NCI-H146 (cell line): ENCODE measurements at places on chromosomes 11 and 22.

GRCh38 chr11:11971906-11972547 is 36.4 kb downstream of the DKK3 start:
- peak; percentile 50 for DNase-seq

- no peak for DNase-seq
Measured at GRCh38 chr11:122004446-122004845, 111.6 kb downstream of the BLID start.

- DNase-seq: no peak
Measured at GRCh38 chr11:71131861-71132260, 120.5 kb downstream of the SHANK2 start.

DNA sequence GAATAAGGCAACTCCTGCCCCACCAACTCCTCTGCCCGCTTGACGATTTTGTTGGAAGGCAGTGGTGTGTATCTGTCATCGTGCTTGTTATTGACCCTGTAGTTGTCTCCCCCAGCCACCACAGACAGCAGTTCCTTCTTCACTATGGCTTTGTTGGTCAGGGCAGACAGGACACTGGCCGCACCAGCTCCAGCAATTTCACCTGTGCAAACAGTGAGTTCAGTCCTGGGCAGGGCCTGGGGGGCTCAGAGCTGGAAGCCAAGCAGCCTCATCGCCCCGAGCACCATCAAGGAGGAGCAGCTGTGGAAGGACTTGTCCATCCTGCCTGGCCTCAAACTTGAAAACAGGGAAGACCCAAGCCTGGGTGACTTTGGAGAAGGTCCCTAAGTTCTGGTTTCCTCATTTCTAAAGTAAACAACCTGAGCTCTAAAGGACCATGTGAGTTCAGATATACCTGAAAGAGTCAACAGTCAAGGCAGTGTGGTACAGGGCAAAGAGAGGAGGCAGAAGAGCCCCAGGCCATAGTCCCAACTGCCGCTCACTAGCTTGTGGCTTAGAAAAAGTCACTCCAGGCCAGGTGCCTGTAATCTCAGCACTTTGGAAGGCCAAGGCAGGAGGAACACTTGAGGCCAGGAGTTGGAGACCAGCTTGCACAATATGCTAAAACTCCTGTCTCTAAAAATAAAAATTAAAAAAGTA is 4.6 kb downstream of the PLAAT2 start:
- peak; percentile 82 for DNase-seq

DNA sequence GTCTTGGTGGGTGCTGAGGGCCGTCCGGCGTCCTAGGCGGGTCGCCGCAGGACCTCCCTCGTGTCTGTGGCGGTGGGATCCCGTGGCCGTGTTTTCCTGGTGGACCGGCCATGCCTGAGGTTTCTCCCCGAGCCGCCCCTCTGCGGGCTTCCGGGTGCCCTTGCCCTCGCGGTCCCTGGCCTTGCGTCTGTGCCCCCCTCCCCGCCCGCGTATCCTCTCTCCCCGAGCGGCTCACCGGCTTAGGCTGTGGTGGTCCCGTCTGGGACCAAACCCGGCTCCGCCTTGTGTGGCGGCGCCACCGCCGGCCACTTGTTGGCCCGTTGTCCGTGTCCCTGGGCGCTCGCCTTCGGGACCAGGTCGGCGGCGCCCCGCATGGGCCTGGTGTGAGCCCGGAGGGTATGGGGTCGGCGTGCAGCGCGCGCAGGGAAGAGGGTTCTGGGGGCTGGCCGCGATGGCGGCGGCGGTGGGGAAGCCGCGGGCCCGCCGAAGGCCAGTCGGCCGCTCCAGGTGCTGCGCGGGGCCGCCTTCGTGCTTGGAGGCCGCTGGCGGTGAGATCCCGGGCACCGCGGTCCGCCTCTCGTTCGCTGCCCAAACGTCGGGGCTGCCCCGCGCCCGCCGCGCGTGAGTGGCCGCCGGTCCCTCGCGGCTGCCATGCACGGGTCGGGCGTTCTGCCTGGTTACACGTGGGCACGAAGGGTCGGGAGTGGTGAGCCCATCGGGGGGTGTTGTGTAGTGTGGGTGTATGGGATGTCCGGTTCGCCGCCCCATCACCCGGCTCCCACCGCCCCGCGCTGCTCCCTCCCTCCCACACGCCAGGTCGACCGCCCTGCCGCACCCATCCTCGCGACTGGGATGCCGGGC is 3899.1 kb upstream of the OR11H1 start:
- DNase-seq: no peak

- DNase-seq: peak; percentile 11
Measured at GRCh38 chr11:9461760-9462134, 935 bp downstream of the ZNF143 start.

- no peak for DNase-seq
Measured at GRCh38 chr11:78737891-78738290, 163.2 kb upstream of the NARS2 start.

DNA sequence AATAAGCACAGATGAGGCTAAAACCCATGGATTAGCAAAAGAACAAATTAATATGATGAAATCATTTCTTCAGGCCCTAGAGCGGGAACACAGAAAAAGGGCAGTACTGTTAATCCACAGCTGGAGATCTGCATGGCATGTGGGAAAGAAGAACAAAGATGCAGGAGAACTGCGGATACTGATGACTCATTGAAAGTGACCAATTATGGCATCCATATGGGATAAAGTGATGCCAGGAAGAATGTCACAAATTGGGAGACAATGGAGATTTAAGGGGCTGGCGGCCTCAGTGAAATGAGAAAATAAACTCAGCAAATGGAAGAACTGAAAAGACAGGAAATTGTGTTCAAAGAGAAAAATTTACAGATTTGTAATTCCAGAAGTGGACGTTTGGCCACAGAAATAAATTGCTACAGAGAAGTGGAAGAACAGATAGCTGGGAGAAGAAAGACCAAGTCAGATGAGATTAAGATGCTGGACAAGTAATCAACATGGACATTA is 39.4 kb downstream of the SIK3 start:
- DNase-seq: peak; percentile 37

DNA sequence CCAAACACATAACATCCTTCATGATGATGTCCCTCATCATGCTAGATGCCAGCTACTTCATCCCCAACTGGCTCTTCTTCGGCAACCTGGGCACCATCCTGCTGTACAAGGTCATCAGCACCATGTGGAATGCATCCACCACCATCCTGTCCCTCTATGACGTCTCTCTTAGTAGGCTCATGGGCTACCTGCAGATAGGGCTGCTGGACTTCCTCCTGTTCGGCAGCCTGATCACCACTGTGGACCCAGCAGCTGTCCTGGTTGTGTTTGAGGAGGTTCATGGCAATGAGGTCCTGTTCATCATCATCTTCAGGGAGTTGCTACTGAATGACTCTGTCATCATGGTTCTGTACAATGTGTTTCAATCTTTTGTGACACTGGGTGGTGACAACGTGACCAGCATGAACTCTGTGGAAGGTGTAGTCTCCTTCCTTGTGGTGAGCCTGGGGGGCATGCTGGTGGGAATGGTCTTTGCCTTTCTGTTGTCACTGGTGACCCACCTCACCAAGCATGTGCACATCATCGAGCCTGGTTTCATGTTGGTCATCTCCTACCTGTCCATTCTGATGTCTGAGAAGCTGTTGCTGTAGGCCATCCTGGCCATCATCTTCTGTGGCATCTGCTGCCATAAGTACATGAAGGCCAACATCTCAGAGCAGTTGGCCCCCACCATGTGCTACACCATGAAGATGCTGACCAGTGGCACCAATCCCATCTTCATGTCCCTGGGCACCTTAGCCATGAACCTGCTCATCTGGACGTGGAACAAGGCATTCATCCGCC is 120.7 kb upstream of the SERPIND1 start:
- DNase-seq: no peak

DNA sequence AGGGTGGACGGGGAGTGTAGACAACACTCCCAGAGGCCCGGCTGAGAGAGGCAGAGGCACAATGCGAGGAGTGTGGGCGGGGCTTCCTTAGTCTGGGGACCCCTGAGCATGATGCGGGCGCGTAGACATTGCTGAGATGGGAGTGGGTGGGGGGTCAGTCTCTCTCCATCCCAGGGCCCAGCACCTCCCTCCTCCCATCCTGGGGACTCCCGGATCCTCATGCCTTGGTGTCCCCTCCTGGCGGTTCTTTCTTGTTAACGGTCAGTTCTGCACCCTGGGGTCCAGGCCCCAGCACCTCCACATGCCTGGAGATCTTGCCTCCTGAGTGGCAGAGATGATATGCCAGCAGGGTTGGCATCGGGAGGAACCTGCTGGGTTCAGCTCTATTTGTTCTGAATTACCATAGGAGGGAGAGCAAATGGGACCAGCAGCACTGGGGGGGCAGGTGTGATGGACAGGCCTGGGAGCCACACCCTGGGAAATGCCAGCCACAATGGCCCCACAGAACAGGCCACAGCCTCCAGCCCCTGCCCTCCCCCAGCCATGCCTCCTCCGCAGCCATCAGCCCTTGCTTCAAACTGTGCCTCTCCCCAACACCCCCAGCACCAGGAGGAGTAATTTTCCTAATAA is 55.7 kb downstream of the RTL6 start:
- no peak for DNase-seq

DNA sequence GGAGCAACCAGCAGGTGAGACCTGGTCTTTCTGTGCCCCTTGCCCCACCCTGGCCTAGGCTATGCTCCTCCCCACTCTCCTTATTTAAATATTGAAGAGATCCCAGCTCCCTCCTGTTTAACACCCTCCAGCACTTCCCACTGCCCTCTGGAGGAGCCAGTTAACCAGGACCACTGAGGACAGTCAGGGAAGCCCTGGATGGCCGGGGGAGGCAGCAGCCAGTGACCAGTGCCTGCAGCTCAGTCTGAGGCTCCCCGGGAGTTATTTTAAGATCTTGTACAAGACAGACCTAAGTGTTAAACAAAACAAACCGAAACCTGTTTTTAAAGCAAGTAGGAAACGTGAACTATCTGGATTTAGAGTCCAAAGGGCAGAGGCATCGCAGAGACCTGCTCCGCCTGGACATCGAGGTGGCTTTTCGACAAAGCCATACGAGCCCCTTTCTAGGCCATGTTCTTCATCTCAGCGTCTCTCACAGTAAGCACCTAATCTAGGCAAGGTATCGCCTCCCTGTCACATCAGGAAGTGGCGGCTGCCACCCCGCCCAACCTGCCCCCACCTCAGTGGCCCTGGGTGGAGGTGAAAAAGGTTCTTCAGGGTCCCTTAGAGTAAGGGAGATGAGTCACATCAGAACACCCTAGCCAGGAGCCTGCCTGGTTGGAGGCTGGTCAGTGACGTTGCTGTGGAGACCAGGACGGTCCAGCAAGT is 35.2 kb downstream of the TRMU start:
- DNase-seq: no peak

DNA sequence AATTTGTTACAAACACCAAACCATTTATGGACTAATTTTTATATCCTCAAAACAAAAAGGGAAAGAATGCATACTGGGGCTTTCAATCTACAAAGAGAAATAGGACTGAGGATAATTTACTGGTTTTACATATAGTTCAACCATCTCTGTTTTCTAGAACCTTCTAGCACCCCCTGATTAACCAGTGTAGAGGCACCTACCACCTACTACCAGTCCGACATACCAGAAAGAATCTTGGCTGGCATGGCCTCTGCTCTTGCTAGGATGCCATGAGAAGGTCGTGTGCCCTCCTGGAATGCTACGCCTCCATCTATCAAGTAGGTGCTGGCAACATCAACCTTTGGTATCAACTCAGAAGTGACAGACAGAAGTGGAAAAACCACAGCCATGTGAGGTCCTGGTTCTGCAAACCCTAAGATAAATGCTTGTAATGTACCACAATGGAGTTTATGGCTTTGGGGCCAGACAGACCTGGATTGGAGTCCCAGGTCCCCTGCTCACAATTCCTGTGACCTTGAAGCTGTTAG is 28.2 kb downstream of the MYH9 start:
- DNase-seq: no peak

GRCh38 chr11:69160296-69161116 is 4.8 kb downstream of the SMIM38 start:
- no peak for DNase-seq

DNA sequence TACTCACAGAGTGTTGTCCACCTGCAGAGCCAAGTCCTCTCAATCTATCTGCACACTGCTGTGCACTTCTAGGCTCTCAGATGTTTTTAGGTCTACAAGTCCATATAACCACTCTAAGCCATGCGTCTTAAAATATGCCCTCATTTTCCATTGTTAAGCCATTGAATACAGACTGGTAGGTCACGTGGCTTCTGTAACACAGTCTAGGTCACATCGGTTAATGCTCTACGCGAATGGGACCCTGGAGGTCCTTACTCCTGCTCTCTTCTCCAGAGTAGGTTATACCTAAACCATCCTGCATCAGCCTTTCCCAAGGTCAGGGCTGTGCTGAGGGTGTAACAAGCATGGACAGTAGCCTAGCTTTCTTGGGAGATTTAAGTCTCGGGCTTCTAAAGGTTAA is 819 bp downstream of the JAML start:
- DNase-seq: no peak

DNA sequence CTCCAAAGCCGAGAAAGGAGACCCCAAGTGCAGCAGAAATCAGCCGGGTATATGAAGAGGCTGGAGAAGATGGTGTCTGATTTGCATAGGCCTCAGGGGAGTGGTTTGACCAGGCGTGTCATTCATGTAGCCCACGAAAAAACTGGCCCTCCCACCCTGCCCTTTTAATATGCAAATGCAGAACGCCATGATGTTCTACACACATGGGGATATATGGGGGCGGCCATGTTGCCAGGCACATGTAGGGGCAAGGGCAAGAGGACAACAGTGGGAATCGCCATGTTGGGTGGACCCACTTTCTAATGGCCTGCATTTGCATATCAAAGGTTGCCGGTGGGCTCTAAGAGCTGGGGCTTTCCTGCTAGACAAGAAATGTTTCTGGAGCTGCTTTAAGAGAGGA is 86.4 kb downstream of the ISX start:
- DNase-seq: no peak

DNA sequence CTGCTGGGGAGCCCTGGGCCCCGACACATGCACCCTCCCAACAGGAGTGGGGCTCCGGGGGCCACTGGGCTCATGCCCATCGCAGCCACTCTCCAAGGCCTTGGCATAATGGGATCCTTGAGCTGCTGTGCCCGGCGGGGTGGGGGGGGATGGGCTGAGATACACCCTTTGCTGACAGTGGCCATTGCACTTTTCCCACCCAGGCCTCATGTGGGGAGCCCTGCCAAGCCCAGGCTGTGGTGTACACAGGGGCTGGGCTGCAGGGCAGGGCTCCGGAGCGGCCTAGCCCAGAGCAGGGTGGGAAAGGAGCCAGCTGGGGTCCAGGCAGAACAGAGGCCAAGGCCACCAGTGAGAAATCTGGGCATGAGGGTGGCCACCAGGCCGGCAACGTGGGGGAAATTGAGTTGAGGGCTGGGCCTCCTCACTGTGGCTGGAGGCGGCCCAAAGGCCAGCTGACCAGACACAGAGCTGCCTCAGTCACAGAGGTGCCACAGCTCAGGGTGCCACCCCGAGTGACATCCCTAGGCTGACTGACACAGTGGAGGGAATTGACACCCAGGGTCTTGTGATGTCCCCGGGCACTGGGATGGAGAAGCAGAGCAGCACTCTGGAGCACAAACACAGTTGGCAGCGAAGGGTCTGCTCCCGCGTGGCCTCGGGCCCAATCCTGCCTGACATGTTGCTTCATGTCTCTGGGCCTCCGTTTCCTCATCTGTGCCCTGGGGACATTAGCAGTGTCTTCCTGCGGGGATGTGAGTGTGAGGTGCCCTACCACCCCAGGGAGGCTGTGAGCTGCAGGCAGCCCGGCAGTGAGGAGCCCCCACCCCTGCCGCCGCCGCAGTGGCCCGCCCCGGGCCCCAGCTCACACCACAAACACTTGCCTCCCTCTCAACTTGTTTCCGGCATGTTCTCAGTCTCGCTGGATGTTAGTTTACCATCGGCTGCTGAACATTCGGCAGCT is 30.4 kb downstream of the RTN4R start:
- no peak for DNase-seq

- DNase-seq: peak; percentile 44
Measured at GRCh38 chr11:93225662-93226061, 27.9 kb upstream of the SLC36A4 start.

GRCh38 chr11:128741916-128742315 is 48.0 kb downstream of the FLI1 start:
- peak; percentile 42 for DNase-seq
